ENCODE measurements at places on chromosomes 4 and X.

DNA sequence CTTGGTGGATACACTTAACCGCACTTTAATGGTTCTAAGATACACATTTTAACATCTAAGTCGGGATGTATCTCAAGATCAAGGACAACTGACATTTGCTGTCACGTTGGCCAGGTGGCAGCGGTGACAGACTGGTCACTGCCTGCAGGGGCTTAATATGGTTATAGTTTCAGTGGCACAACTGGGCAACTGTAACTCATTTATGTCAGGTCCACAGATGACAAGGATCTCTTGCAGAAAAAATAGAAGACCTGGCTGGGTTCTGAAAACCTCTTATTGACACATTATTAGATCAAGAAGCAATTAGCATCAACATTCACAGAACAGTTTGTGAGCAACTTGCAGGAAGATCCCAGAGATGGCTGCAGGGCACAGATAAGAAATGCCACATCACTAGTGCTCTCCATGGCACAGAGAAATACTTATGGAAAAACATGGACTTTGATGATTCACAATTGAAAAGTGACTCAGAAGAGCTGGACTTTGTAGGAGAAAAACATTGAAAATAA is 99.6 kb upstream of the SORBS2 start:
- DNase-seq = no peak

DNA sequence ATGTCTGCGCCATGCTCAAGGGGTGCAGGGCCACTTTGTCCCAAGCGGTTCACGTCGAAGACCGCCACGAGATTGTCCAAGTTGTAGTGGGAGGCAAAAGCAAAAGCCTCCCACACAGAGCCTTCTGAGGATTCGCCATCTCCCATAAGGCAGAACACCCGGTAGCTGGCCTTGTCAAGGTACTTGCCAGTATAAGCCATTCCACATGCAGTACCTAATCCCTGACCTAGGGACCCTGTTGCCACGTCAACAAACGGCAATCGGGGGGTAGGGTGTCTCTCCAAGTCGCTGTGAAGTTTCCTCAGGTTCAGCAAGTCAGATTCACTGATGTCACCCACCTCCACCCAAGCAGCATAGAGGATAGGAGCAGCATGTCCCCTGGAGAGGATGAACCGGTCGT is 424 bp downstream of the TKTL2 start:
- no peak for DNase-seq

GRCh38 chr4:105887508-105887907 is 7.8 kb upstream of the NPNT start:
- no peak for DNase-seq

- no peak for DNase-seq
Observed at GRCh38 chr4:76641758-76642157, 206.7 kb downstream of the SHROOM3 start.

- no peak for DNase-seq
Observed at GRCh38 chr4:29588617-29589016, 1131.6 kb upstream of the PCDH7 start.

DNA sequence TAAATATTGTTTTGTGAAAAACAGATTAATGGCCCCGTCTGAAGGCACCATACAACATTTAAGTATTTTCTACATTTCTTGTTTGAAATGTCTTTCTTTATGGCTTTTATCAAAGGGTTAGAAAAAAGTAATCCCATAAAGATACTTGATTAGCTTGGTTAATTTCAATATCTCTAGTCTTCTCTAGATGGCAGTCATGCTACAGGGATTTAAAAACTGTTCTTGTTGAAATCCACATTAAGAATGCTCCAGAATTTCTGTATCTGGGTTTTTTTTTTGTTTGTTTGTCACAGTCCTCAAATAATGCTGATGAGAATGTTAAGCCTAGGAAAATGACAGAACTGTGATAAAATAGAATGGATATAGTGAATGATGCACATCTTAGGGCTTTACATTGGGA is 109.0 kb upstream of the AADAT start:
- no peak for DNase-seq

DNA sequence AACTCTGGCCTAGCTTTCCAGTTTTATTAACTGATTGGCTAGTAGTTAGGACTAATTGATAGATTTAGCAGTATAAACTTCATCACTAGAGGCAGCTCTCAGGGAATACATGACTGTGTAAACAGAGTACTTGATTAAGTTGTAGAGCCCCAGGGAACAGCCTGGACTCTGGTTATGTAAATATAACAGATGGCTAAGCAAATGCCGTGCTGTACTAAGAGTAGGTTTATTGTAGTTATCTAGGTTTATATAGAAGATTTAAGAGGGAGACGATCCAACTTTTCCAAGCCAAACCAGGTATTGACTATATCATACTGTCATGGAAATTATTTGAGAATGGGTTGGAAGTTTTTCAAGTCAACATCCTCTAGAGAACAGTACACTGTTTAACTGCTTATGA is 463.4 kb upstream of the GRID2 start:
- DNase-seq = no peak

- DNase-seq = peak; percentile 11
Observed at GRCh38 chrX:77597090-77597489, 149.9 kb downstream of the FGF16 start.

- DNase-seq = peak; percentile 38
Observed at GRCh38 chr4:128286474-128287058, 1.0 kb downstream of the PGRMC2 start.

DNA sequence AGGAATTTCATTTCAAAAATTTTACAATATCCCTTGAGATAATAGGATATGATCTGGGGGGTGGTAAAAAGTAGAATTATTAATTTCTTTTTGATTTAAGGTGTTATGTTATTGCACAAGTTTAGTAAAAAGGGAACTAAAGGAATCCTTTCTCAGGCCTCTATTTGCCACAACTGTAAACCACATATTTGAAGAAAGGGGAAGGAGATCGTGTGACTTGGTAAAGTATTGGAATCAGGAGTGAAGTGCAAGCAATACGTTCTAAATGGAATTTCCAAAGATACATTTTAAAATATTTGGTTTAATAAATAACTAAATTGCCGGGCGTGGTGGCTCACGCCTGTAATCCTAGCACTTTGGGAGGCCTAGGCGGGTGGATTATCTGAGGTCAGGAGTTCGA is 35.3 kb upstream of the SCRG1 start:
- no peak for DNase-seq

- DNase-seq = no peak
Observed at GRCh38 chr4:38109896-38110295, 149.7 kb downstream of the PTTG2 start.

DNA sequence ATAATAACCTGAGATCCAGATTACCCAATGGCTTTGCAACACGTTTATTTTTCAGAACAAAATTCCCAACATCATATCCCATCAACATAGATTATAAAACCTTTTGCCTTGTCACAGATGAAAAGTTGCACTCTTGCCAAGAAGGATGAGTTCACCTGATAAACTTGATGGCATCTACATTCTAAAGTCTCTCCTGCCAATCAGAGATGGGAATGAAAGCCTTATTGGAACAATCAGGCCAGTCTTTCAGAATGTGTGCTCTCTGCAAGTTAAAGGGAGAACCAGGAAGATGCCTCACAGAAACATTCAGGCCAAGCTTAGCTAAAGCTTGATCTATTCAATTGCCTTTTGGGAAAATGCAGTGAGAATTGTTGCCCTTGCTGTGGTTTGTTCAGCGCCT is 1.3 kb downstream of the LPAR4 start:
- DNase-seq = no peak

DNA sequence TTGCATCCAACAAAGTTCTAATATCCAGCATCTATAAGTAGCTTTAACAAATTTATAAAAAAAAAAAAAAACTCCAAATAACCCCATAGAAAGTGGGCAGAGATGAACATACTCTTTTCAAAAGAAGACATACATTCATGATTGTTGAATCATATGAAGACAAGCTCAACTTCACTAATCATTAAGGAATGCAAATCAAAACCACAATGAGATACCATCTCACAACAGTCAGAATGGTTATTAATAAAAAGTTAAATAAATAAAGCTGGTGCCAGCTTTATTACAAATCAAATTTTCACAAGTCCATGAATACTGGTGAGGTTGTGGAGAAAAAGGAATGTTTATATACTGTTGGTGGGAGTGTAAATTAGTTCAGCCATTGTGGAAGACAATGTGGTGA is 592.0 kb downstream of the IQCM start:
- DNase-seq = no peak

DNA sequence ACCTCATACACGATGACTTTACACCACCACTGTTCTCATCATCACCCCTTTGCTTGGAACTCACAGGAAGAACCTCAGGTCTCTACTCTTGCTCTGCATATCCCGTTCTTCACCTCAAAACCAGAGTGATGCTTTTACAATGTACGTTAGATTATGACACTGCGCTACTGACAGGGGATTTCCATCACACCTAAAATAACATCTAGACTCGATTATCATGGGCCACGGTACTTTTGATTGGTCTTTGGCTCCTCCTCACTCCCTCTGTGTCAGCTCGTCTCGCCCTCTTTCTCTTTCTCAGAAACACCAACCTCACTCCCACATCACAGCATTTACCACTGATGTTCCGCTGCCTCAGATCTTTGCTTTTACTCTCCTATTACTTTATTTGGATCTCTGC is 172.4 kb downstream of the TLL1 start:
- DNase-seq = no peak

DNA sequence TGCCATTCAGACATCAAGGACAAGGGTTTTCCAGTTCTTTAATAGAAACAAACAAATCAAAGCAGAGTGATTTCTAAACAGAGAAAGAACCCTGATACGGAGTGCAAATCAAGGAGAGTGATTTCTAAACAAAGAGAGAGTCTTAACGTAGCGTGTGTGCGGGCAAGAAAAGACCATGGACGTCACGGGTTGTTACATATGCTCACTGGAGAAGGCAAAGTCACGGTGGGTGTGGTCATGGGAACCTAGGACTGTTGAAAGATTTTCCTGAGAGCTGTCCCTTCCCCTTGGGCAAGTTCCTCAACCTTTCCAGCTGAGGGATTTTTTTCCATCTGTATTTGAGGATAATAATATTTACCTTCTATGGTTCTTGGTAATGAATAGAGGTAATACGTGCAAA is 95.0 kb upstream of the SLC34A2 start:
- DNase-seq = no peak

DNA sequence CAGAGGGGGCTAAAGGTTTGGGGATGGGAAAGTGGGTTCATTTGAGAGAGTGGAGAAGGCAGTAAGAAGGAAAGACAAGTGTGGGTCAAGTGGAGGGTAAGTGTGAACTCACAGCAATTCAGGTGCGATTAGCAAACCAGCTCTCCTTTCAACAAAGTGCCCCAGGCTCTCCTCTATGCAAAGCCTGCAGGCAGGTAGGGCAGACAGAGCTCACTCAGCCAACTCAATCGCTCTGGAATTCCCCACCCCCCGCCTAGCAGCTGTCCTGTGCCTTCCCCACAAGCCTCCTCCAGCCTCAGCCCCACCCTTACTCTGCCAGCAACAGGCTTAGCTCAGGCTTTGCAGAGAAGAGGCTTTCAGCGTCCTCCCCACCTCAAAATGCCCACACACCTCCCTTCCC is 14.8 kb upstream of the MAMLD1 start:
- no peak for DNase-seq

- DNase-seq = no peak
Observed at GRCh38 chrX:2967998-2968909, 38.1 kb upstream of the ARSH start.

GRCh38 chrX:43551590-43551989 is 104.5 kb upstream of the MAOA start:
- DNase-seq = no peak

DNA sequence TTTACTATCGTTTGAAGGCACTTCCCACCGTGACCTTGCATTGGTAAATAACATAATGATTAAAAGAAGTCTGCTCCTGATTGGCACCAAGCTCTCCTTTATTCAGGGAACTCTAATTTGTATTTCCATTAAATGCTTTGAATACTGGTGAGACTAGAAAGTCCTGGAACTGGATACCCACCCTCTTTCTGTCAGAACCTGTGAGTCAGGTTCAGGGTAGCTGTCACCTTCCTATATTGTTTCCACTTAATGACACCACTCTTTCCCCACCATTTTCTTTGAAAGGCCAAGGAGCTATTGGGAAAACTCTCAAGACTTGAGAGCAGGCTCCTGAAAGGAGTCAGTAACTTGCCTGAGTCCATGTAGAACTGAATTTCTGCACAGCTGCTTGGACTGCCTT is 55.9 kb upstream of the RASSF6 start:
- DNase-seq = no peak

DNA sequence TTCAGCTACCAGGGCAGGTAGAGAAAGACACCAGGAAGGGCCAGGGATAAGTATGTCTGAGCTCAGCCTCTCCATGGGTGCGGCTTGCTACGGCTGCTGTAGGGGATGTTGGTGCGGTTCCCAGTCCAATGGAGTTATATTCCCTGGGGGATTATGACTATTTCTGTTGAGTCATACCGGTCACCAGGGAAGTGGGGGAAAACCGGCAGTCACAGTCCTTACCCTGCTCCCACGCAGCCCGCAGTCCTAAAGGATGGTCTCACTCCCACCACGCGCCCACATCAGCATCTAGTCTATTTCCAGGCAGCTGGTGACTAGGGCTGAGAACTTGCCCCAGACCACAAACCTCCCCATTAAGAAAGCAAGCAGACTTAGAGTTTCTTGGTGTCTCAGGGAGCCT is 191.6 kb downstream of the VEGFC start:
- no peak for DNase-seq

DNA sequence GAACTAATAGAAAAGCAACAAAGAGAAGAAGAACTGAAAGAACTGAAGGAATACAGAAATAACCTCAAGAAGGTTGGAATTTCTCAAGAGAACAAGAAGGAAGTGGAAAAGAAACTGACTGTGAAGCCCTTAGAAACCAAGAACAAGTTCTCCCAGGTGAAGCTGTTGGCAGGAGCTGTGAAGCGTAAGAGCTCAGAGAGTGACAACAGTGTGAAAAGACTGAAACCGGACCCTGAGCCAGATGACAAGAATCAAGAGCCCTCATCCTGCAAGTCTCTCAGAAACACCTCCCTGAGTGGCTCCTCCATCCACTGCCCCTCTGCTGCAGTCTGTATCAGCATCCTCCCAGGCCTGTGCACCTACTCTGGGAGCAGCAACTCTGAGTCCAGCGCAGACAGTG is 8.4 kb upstream of the FHDC1 start:
- no peak for DNase-seq

- DNase-seq = peak; percentile 25
Observed at GRCh38 chr4:141028024-141028529, 105.2 kb downstream of the RNF150 start.

- DNase-seq = no peak
Observed at GRCh38 chr4:105060628-105061027, 86.0 kb upstream of the TET2 start.

DNA sequence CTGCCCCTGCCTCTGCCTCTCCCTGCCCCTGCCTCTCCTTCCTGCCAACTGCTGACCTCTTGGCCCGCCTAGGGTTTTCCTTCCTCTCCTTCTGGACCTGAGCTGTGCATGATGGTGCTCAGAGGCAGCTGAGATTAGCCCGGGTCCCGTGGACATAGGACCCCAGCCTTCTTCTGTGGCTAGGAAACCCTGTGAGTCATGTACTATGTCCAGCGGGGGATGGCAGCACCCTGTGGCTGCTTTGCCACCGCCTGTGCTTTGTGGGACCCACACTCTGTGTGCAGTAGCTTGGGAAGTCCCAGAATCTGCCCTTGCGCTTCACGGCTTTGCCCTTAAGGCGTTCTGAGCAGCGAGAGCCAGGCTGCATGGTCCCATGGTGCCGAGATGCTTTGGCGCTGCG is 105.5 kb upstream of the PSAPL1 start:
- DNase-seq = no peak

- DNase-seq = no peak
Observed at GRCh38 chr4:154838155-154838554, 57.1 kb downstream of the RBM46 start.

GRCh38 chr4:121094297-121094966 is 22.1 kb upstream of the NDNF start:
- DNase-seq = no peak
